Right renal pelvis (tissue), 4 donors: ENCODE measurements at places on chromosomes 7 and 10.

DNA sequence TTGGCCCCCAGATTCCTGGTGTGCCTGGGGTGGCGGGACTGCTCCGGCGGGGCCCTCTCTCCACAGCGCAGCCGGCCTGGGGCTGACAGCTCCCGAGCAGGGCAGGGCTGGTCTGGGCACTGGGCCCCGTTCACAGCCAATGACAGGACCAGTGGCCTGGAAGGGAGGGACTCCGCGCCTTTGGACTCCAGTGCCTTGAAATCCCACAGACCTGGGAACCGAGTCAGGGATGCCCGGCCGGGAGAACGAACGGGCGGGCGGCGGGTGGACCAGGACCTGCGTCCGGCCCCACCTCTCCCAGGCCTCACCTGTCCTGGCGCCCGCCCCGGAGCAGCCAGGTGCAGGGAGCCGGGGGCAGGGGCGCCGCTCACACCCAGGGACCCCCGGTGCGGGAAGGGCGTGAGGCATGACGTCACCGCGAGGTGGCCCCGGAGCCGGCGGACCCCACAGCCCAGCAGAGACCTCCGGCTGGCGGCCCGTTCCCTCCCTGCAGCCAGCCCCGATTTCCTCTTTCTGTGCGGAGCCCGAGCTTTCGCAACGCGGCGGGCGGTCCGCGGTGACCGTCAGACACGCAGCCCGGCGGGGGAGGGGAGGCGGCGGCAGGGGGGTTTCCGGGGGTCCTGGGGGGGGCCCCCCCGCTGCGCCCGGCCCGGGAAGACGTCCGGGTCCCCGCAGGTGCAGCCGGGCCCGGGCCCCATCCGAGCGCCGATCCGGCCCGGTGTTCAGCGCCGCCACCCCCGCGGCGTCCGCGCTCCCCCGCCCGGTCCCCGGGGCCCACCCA is 743 bp downstream of the ADAP1 start:
- no peak for DNase-seq

DNA sequence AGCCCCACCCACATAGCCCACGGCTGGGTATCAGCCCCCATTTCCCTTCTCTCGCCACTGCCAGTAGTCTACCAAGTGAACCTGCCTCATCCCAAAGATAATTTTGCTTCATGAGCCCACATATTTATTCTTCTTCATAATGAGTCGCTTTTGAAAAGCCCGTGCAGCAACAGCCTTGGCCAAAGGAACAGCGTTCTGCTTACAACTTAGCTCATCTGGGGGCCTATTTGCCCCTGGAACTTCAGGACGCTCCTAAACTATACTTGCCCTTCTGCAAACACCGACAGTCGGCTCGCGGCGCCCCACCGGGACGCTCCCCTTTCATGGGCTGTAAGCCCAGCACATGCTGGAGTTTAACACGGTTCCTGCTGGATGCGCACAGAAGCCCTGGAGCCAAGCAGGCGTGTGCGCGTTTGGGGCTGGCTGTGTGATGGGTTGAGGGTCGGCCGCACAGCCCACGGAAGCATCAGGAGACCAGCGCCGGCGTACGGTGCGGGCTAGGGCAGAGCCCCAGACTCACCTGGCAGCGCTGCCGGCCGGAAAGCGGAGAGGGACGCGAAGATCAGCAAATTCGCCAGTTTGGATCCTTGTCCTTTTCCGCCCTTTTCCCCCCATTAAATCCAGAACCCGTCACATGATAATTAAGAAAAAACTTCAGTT is 370 bp downstream of the TMEM60 start:
- no peak for DNase-seq

GRCh38 chr10:118986815-118987790 is 42.4 kb upstream of the NANOS1 start:
- DNase-seq = no peak

DNA sequence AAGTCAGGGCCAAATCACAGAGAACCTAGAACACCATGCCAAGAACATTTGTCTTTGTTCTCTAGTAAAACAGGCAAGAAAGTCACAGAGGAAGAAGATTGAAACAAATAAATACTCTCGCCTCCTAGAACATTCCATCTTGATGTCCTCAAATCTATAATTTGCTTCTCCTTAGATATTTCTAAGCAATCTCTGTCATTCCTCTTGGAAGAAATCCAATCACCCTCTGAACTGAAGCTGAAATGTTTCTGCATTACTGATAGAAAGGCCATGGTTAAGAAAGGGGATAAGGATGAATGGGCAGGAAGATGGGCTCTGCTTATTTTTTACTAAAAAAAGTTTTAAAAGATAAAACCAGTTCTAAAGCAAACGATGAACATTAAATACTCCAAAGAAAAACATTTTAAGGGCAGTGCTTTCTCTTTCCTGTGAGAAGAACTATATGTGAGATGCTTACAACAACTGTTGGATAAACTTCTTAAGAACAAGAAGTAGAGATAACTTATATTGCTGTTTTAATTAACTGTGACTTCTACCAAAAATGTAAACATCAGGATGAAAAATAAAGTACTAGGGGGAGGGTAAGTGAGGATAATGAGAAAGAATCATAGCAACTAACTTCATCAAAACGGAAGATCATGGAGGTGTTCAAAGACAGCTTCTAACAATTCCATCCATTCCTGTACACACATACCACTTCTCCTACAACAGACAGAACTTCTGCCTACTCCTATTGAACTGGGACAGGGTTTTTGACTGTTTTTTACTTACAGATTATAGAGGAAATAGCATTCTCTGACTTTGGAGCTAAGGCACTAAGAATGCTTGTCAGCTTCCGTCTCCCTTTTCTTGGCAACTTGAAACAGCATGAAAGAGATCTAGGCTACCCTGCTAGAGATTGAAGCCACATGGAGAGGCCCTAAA is 153.0 kb upstream of the LRRTM3 start:
- DNase-seq = no peak

DNA sequence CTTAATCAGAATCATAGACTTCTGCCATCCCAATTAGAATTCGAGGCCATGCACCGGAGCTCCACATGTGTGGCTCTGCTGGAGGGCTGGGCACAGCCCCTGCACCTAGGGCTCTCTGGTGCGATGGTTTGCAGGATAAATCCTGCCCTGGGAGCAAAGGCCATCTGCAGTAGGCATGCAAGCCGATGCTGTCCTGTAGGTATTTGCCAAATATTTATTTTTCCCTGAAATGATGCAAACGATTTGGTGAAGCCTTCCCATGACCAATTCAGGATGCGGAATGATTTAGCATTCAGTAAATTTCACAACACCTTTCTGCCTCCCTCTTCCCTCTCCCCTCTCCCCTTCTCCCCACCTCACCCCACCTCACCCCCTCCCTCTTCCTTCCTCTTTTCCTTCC is 170.6 kb downstream of the EBF3 start:
- DNase-seq = no peak

GRCh38 chr10:97673736-97674525 is 13.1 kb downstream of the AVPI1 start:
- no peak for DNase-seq

GRCh38 chr7:91843831-91844230 is 36.7 kb downstream of the MTERF1 start:
- DNase-seq = no peak

DNA sequence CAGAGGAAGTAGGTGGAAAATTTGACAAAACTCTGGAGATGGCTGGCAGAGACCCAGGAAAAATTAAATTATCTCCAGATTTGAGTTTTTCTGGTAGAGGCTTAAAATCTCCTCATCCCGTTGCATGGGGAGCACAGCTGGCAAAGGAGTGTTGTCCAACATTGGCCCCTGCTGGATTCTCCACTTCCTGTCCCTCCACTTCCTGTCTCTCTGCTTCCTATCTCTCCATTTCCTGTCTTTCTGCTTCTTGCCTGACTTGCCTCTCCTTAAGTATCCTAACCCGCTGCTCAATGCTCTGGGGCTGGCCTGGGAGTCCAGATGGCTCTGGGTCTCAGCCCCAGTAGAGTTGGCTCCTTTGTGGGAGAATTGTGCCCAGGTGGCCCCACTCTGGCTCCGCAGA is 65.8 kb upstream of the EMX2 start:
- no peak for DNase-seq

DNA sequence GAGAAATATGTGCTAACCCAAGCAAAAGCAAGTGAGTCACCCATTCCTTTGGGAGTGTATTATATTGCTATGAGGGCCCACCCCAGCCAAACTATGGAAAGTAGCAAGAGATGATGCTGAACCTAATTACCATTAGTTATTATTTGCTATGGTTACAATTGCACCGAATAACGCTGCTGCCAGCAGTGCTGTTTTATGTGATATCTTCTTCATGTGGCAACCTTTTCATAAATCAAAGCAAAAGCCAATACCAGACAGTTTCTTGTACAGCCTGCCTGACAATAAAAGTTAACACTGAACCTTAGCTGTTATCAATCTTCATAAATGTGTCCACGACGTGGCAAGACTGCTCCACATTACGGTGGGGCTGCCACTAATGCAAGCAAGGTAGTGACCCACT is 241.7 kb upstream of the PLXNA4 start:
- DNase-seq = no peak

GRCh38 chr10:120286280-120286679 is 170.7 kb upstream of the PLPP4 start:
- no peak for DNase-seq

- DNase-seq = no peak
Observed at GRCh38 chr7:15906436-15906835, 220.0 kb upstream of the MEOX2 start.

- no peak for DNase-seq
Observed at GRCh38 chr7:71140264-71140663, 8.3 kb downstream of the GALNT17 start.

GRCh38 chr10:110853921-110854605 is 17.7 kb upstream of the PDCD4 start:
- DNase-seq = no peak

GRCh38 chr7:81886211-81886764 is 116.4 kb upstream of the HGF start:
- DNase-seq = no peak

DNA sequence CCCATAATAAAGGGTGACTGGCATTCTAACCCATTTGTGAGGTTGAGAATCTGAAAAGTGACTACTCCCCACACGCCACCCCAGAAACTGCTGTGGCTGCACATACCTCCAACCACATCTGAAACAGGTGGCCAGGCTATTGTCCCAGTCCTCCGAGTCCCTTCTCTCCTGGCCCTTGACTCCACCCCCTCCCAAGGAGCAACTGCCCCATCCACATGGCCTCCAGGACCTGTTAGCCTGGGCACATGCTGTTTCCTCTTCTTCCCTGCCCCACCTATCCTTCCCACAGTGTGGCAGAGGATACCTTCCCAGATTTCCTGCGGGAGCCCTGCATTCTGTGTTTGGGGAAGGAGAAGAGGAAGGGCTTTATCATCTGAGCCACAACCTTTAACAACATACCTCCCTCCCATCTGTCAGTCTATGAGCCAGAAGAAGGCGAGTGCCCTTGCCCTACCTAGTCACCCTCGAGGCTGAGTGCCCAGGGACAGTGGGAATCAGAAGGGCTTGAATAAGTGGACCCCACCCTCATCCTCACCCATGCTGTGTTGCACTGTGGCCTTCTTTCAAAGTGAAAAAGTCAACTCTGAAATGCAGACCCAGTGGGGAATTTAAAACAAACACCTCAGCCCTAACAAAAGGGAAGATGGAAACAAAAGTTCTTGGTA is 11.9 kb downstream of the STEAP1B start:
- DNase-seq = no peak

DNA sequence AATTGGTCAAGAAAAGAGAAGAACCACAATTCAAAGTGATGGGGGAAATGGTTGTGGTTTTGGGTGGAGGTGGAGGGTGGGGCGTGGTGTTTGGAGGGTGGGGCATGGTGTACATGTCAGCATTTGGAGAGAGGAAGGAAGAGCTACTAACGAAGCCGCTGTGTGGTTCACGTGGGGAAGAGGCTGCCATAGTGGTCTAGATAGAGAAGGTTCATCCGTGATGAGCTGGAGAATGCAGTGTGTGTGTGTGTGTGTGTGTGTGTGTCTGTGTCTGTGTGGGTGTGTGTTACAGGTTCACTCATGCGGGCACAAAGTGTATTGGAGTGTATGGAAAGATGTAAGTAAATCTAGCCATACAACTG is 6.1 kb upstream of the VCL start:
- no peak for DNase-seq

GRCh38 chr7:21939858-21940372 is 5.8 kb downstream of the CDCA7L start:
- no peak for DNase-seq

GRCh38 chr10:110007161-110007700 is 553 bp upstream of the ADD3 start:
- no peak for DNase-seq

GRCh38 chr10:90888387-90888786 is 16.6 kb downstream of the RPP30 start:
- no peak for DNase-seq

GRCh38 chr7:55561690-55562089 is 10.6 kb downstream of the VOPP1 start:
- DNase-seq = no peak

- no peak for DNase-seq
Observed at GRCh38 chr10:74896788-74897527, 70.6 kb downstream of the KAT6B start.

- no peak for DNase-seq
Observed at GRCh38 chr10:122514045-122514840, 46.3 kb upstream of the DMBT1 start.

DNA sequence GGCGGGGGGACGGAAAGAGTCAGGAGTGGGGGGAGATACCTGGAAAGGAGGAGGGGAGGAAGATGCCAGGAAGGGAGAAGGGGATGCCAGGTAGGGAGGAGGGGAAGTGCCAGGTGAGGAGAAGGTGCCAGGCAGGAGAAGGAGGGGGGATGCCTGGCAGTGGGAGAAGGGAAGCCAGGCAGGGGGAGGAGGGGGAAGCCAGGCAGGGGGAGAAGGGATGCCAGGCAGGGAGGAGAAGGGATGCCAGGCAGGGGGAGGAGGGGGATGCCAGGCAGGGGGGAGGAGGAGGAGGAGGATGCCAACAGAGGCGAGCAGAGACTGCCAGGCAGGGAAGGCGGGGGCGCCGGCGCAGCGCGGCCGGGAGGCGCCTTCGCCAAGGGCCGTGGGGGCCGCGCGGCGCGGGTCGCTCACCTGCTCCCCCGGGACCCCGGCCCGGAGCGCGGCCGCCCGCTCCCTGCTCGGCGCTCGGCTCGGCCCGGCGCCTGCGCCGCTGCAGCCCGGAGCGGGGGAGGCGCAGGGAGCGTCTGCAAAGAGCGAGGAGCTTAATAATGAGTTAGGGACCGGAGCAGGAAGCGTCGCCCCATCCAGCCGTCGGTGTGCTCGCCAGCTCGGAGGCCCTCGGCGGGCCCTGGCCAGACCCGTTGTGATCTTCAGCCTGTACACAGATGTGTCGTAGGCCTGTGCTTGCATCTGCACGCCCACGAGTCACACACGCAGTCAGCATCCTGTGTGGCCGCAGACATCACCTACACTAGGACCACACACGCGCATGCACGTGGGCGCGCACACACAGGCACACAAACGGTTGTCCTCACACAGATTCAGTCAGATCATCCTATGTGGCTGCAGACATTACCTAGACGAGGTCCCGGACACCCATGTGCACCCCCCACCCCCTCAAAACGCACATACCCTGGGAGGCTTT is 28.4 kb upstream of the SMARCD3 start:
- DNase-seq = peak; percentile 30

DNA sequence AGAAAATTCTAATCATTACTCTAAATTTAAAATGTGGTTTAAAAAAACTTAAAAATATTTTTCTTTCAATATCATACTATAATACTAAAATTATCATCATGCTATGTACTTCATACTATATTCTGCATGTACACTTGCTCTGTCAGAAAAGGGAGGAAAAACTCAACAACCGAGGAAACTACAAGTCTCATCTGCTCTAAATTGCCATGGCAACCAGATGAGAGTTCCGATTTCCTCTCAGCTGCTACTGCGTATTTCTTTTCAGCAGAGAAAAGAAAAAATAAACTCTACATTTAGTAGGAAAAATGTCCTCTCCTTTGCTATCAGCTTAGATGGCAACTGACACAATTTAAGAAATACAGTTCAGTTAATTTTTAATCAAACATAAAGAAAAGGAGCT is 178.9 kb downstream of the SRPK2 start:
- DNase-seq = peak; percentile 16
